ENCODE measurements at places on chromosomes 1 and 21.

DNA sequence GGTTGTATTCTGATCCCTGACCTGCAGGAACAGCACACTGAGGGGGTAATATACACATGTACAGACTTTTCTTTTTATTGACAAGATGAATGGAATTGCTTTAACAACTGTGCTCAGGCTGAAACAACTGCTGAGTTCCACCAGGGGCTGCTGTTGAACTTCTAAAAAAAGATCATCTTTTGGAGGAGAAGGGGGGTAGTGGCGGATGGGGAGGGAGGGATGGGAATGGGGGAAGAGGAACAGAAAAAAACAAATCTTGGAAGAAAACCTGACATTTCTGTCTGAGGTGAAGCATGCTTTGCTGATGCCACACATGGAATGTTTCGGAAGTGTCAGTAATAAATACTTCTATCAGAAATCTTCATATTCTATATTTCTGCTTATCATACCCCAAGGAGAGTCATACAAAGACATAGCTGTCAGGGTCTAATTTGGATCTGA, 75.0 kb downstream of the RWDD3 start:
- peak; percentile 73 for DNase-seq

GRCh38 chr1:160046494-160047110, 14.8 kb upstream of the PIGM start:
- peak; percentile 80 for DNase-seq

GRCh38 chr1:13893409-13893821, 193.4 kb downstream of the PRDM2 start:
- no peak for DNase-seq

DNA sequence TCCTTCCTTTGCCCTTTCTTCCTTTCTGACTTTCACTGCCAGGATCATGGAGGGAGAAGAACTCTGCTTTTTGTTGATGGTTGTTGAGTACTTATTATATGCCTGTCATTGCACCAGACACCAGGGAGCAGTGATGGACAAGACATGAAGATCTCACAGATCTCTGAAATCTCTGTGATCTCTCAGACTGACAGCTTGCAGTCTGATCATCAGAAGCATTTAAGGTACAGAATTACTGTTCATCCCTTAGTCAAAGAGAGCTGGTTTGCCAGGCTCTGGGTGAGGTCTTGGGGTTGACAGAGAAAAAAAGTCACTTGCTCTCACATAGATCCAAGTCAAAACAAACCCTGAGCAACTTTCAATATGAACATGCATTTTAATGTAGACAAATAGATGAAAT, 299.5 kb upstream of the FMN2 start:
- no peak for DNase-seq

DNA sequence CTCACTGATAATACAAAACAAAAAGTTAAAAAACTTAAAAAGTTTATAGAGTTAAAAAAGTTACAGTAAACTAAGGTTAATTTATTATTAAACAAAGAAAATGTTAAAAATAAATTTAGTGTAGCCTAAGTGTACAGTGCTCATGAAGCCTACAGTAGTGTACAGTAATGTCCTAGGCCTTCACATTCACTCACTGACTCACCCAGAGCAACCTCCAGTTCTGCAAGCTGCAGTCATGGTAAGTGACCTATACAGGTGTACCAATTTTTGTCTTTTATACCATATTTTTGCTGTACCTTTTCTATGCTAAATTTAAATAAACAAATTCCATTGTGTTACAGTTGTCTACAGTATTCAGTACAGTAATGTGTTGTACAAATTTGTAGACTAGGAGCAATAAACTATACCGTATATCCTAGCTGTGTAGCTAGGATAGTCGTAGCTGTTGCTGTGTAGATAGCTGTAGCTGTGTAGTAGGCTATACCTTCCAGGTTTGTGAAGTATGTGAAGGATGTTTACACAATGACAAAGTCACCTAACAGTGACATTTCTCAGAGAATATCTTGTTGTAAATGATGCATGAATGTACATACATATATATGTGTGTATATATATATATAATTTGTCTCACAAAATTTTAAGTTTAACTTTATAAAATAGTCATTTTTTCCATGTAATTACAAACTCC, 140.2 kb downstream of the TGFB2 start:
- DNase-seq = no peak

DNA sequence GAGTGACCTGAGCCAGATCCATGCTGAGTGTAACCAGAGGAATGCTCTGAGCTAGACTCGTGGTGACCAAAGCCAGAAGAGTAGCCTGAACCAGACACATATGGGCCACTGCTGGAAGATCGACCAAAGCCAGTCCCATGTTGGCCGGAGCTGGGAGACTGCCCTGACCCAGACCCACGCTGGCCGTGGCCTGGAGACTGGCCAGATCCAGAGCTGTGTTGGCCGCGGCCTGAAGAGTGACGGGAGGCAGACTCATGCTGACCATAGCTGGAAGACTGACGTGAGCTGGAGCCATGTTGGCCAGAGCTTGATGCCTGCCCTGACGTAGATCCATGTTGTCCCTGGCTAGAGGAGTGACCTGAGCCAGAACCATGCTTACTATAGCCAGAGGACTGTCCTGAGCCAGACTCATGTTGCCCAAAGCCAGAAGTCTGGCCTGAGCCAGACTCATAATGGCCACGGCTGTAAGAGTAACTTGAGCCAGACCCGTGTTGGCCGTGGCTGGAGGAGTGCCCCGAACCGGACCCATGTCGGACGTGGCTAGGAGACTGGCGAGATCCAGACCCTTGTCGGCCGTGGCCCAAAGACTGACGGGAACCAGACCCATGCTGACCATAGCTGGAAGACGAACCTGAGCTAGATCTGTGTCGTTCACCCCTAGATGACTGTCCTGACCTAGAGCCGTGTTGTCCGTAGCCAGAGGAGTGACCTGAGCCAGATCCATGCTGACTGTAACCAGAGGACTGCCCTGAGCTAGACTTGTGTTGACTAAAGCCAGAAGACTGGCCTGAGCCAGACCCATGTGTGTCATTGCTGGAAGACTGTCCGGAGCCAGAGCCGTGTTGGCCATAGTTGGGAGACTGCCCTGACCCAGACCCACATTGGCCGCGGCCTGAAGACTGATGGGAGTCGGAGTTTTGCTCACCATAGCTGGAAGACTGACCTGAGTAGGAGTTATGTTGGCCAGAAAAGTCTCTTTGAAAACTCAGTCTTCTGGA, 3.5 kb downstream of the HRNR start:
- DNase-seq = no peak

DNA sequence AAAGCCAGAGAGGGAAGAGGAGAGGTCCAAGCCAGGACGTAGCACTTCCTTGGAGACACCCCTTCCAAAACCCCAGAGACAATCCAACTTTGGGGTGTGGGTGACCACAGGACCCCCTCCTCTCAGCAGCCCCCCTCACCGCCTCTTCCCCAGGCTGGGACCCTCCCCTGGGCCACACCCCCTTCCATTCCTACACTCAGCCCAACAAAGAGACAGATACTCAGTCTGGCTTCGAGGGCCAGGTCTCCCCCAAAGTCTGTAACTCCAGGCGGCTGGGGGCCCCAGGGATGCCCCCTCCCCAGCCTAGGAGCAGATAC, 1.4 kb downstream of the MEX3A start:
- peak; percentile 63 for DNase-seq

DNA sequence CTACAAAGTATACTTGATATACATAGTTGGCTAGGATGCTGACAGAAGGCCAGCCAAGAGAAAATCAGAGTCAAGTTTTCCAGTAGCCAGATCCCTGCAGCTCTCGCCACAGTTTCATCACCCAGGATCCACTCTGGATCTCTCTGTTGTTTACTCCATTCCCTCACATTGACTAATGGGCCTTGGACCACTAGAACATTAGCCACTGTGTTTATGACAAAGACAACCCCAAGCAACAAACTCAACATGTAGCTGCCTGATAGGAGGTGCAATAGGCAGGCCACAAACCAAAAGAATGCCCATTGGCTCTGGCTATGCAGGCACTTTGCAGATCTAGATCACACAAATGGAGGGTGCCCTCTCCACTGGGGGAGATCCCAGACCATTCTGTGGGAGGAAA, 44.2 kb downstream of the ARHGEF11 start:
- no peak for DNase-seq

- no peak for DNase-seq
Observed at GRCh38 chr1:150615346-150616201, 13.8 kb downstream of the ENSA start.

DNA sequence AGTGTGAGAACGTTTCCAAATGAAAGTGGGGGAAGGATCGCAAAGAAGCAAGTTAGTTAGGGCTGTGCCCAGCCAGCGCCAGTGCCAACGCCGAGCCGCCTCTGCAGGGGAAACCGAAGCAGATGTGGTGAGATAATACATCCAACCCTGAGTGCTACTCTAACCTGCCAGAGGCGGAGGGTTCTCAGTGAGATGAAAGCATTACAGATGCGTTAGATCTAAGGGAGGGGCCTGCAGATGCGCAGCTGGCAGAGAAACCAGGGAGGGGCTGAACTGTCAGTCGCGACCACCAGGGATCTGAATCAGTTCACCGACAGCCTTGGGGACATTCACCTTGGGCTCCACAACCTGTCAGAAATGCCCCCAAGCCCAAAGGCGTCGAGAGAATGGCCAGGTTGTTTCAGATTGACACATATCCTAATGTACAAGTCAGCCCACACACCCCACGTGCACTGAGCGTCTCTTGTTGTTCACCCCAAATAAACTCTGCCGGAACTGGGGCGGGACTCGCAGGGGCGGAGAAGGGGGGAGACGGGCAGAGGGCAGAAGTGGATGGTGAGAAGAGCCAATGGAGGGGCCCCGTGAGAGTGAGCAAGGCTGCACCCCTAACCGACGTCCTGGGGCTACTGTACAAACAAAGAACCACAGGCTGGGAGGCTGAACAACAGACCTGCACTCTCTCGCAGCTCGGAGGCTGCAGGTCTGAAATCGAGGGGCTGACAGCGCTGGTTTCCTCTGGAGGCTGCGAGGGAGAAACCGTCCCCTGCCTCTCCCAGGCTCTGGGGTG, 8.7 kb upstream of the UMODL1 start:
- no peak for DNase-seq

DNA sequence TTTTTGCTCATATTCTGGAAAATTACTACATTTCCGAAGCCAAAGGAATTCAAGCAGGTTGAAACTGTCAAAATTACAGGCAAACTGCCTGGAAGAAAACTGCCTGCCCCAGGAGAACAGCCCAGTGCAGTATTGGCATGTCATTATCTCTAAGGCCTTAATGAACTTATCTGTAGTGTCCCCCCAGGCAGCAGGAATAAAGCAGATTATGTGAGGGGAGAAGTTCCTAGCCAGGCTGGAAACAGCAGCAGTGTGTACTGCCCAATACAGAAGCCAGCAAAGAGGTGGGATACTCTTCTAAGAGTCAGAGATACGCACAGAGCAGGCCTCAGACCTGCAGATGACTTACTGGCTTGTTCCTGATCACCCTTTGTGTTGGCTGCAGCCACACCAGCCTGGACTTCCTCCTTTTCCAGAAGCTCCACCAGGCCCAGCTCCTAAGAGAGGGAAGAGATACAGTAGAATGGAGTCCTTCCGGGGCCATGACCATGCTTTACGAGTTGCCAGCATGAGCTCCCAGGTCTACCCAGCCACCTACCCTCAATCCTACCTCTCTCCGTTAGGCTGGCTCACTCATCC, 11.7 kb downstream of the IQGAP3 start:
- peak; percentile 53 for DNase-seq

- DNase-seq = no peak
Observed at GRCh38 chr21:45054927-45055612, 19.3 kb upstream of the ADARB1 start.

DNA sequence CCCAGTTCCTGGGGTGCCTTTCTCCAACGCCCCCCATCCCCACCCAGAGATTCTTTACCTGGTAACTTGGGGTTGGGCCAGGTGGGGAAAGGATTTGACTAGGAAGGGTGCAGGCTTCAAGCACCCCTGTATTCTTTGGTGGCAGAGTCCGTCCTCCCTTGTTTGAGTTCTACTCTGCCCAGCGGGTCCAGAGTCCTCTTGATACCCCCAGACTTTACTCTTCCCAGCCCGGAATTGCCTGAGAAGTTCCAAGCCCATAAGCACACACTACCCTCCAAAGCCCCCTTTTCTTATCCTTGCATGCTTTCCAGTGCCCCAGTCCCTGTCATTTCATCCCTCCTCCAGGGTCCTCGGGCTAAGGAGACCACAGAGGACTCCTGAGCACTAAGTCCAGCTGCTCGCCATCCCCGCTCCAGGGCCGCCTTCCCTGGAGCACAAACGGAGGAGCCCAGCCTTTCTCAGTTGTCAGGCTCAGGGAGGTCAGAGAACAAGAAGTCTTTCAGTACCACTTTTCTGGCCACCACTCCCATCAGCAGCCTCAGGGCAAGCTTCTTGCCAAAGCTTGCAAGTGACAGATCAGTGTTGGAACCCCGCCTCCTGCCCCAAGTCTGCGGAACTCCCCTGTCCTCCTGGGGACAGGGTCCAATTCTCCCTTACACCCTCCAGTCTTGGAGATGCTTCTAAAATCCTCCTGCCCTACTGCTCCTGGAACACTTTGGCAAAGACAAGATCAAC, 12.2 kb downstream of the SLC45A3 start:
- no peak for DNase-seq

GRCh38 chr1:183027031-183027430, 3.8 kb downstream of the LAMC1 start:
- DNase-seq = no peak

DNA sequence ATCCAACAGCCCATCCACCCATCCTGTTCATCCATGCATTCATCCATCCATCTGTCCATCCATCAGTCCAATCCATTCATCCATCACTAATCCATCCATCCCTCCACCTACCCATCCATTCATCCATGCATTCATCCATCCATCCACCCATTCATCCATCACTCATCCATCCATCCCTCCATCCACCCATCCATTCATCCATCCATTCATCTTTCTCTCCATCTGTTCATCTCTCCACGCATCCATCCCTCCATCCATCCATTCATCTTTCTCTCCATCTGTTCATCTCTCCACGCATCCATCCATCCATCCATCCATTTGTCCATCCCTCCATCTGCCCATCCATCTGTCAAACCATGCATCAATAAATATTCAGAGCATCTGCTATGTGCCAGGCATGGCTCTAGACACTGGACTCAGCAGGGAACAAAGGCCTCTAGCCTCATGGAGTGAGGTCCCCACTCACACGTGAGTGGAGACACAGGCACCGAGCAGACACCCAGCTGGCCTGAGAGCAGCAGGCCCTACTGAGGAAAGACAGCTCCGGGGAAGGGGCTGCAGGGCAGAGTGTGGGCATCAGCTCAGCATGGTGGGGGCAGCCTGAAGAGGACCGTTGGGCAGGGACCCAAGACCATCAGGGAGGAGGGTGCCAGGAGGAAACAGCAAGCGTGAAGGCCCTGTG, 9.6 kb downstream of the KRTAP10-1 start:
- DNase-seq = no peak
